ENCODE measurements at places on chromosomes 1 and 21. TPM values are rescaled to one million over a fixed set of nuclear protein-coding genes. Genes with fewer than 3 reads are reported as not detected.

The BGLAP gene
- 0.75 TPM for total RNA-seq

GRCh38 chr1:10484521-10484920 is 9.8 kb downstream of the PEX14 start:
- DNase-seq: no peak

- no peak for DNase-seq
Observed at GRCh38 chr1:192984080-192984479, 75.1 kb downstream of the UCHL5 start.

- DNase-seq: no peak
Observed at GRCh38 chr1:160987359-160988050, 32.9 kb upstream of the ITLN2 start.

DNA sequence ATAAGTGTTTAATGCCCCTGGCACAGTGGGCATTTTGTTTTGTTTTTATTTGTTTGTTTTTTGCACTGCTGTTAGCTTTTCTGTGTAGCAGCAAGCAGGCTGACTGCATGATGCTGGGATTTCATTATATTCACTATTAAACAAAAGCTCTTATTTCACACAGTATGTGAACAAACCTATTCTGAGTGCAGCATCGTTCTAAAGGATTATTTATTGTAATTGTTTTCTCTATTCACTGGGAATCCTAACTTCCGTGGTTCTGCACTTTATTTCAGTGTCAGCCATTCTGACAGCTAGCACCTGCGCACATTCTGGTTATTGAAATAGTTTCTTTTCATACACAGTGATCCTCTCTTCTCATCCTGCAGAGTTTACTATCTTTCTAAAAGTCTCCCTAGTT is 595.0 kb downstream of the NEGR1 start:
- DNase-seq: no peak

Measured in liver (tissue), 10 donors.